ENCODE measurements at places on chromosomes 12 and 14. TPM values are rescaled to one million over a fixed set of nuclear protein-coding genes. Genes with fewer than 3 reads are reported as not detected.

The SEL1L gene
- 47.0 TPM for total RNA-seq

The MED6 gene
- 50.9 TPM for total RNA-seq

The WSCD2 gene
- 1.4 TPM for total RNA-seq

The RERGL gene
- total RNA-seq: not detected

The RTN1 gene
- 18.0 TPM for total RNA-seq

The NKX2-8 gene
- not detected for total RNA-seq

The CCDC92 gene
- 36.5 TPM for total RNA-seq

The TEAD4 gene
- total RNA-seq: 28.6 TPM

DNA sequence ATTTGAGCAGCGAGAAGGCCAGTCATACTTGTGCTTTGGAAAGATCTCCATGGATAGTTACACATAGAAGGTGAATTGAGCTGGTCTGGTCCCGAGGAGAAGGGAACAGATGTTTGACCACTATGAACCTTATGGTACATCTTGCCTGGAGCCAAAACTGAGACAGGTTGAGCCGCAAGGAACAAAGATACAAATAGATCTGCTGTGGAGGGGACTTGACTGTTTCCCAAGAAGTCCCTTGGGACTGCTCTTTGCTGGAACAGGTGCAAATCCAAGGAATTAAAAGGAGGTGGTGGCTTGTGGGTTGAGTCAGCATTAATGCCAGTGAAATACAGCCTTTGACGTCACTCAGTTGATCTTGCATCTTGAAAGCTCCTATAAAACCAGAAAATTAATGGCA lies 68.8 kb upstream of the PRIMA1 start:
- DNase-seq: no peak

DNA sequence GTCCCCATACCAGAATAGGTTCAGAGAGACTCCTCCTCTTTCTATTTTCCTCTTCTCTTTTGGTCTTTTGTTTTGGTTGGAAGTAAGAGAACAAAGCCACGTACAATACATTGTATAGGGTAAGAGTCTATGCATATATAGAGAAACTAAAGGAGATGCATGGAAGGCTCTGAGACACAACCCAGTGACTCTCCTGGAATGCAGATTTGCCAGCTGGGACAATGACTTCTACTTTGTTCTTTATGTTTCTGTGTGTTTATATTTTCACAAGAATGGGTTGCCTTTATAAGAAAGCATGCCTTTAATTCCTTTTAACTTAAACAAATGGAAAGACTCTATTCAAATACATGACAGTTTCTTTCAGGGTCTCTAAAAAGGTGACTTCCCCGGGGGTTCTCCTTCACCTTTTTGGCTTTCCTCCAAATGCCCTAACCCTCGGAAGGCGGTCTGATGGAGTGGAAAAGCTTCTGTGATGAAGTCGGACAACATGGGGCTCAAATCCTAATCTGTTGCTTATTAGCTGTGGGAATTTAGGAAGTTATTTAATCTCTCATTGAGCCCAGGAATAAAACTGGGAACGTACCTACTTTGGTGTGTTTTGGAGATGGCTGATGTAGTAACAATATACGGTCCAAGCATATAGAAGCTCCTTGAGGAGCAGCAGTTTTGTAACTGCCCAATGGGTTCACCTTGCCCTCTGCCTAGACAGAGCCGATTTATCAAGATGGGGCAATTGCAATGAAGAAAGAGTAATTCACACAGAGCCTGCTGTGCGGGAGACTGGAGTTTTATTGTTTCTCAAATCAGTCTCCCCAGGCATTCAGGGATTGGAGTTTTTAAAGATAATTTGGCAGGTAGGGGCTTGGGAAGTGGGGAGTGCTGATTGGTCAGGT lies 9.1 kb upstream of the SERPINA1 start:
- no peak for DNase-seq

- DNase-seq: no peak
Measured at GRCh38 chr12:64740646-64741045, 18.6 kb downstream of the GNS start.

- DNase-seq: no peak
Measured at GRCh38 chr14:94998685-94999084, 158.6 kb downstream of the DICER1 start.

- no peak for DNase-seq
Measured at GRCh38 chr14:81323093-81323492, 77.0 kb downstream of the STON2 start.

- no peak for DNase-seq
Measured at GRCh38 chr12:17954788-17955187, 135.2 kb downstream of the RERGL start.

- DNase-seq: no peak
Measured at GRCh38 chr14:91387169-91387835, 30.3 kb downstream of the CCDC88C start.

DNA sequence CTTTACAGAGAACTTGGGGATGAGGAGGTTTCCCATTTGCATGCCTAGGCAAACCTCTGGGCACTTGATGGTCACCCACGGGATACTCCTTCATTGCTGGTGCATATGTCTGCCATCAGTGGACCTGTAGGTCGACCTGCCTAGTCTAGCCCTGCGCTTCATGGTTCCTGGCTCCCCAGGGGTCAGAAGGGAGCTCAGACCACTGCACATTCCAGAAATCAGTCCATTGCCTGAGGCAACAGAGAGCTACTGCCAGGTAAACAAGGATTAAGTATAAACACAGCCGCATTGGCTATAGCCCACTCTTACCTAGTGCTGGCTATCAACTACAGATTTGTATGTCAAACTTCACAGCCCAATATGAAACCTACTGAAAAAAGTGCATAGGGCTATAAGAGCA lies 476.4 kb downstream of the SOX5 start:
- DNase-seq: no peak

GRCh38 chr14:51849097-51849496 lies 11.3 kb upstream of the GNG2 start:
- DNase-seq: no peak

DNA sequence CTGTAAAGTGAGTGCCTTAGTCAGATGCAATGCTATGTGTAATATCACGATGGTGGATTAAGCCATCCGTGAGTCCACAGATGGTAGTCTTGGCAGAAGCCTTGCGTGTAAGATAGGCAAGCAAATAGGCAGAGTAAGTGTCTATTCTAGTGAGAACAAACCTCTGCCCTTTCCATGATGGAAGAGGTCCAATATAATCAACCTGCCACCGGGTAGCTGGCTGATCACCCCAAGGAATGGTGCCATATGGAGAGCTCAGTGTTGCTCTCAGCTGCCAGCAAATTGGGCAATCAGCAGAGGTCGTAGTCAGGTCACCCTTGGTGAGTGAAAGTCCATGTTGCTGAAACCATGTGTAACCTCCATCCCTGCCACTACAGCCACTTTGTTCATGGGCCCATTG lies 371.2 kb upstream of the LRFN5 start:
- DNase-seq: no peak

GRCh38 chr12:28563936-28564335 lies 373.7 kb downstream of the CCDC91 start:
- DNase-seq: no peak

DNA sequence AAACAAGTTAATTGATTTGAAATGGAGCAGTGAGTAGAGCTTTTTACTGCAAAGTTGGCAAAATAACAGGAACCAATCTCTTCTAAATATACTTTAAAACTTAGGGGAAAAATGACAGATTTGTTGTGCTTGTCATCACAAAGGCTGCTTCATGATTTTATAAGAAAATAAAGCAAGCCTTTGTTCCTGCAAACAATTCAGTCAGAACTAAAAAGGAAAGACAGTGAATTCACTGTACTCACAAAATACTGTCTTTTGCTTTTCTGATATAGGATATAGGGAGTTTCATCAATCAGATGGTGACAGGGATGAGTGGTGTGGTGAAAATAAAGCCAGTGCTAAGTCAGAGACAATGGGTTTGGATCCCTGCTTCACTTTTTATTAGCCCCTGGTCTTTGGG lies 126.0 kb downstream of the HELB start:
- no peak for DNase-seq

DNA sequence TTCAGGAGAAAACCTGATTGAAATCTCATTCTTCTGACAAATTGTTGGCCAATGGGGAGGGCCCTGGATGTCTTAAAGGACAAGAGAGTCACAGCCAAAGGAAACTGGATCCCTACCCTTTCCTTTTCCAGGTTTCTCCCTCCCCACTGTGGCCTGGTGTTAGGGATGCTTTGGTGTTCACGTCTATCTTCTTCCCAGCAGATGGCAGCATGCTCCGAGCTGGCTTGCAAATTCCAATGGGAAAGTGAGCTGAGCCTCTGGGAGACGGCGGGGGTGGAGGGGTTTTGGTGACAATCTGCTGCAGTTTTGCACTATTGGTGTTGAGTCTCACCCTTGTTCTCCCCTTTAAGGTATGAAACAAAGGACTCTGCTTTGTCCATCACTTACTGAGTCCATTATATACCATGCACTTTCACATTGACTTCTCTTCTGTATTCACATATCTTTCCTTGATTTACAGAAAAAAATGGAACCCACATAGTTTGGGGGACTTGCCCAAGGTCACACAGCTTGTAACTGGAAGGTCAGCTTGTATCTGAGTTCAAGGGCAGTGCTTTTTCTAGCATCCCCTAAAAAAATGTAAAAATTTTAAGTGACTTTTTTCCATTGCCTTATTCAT lies 39.3 kb downstream of the CCDC177 start:
- DNase-seq: peak; percentile 62

GRCh38 chr12:76864791-76865400 lies 13.9 kb downstream of the CSRP2 start:
- no peak for DNase-seq

DNA sequence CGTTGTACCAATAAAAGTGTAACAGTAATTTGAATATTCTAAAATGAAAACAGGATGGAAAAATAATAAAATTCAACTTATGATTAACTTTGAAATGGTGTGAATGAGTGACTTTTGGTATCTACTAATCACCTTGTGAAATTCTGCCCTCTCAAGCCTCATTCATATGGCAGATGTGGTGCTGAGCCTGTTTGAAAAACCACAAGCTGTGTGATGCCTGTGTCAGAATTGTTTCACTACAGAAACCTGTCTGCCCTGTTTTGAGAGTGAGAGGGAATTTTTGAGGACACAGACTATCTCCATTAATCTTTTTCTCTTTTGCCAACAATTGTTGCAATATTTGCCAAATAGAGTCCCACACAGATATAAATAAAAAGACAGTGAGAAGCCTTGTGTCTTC lies 3.9 kb upstream of the RNU6-7 start:
- DNase-seq: no peak

DNA sequence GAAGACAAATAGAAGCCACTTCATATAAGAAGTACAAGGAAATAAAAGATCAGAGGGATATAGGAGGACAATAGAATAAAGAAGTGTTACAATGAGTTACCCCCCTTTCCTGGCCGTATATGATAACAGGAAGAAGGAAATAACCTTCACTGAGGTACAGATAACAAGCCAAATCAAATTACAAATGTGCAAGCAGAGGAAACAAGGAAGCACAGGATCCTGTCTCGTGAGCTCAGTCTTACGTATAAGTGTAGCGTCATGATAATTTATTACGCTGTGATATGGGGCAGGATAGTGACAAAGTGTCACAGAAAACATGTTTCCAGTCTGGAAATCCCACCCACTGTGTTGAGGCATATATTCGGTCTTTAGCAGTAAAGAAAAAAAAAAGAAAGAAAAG lies 26.5 kb downstream of the CRACR2A start:
- DNase-seq: no peak

DNA sequence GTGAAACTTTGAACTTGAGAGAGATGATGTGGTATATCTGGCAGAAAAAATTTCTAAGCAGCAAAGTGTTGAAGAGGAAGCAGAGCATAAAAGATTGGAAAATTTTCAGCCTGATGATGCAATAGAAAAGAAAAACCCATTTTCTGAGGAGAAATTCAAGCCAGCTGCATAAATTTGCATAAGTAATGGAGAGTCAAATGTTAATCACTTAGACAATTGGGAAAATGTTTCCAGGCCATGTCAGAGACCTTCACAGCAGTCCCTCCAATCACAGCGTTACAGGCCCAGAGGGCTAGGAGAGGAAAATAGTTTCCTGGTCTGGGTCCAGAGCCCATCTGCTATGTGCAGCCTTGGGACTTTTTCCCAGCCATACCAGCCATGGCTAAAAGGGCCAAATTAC lies 469.0 kb upstream of the FOXG1 start:
- DNase-seq: no peak

- DNase-seq: no peak
Measured at GRCh38 chr14:31897581-31898186, 179.4 kb upstream of the ARHGAP5 start.
